ENCODE measurements at places on chromosomes 2 and 18.

DNA sequence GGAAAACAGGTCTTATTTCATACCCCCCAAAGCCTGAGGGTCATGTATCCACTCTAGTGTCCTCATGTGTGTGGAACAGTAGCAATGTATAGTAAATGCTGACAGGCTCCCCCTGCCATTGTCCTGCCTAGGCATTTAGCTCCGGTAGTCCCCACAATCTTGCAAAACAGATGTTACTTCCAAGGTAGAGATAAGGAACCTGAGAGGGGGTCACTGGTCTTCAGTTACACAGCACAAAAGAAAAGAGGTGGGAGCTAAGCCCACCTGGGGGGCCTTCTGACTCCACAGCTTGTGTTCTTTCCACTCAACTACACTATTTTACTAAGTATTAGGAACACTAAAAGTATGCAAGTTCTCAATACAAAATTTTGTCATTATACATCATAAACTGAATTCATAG lies 17.4 kb upstream of the FECH start:
- DNase-seq, result no peak

GRCh38 chr2:118670838-118671237 lies 176.6 kb downstream of the EN1 start:
- no peak for DNase-seq

DNA sequence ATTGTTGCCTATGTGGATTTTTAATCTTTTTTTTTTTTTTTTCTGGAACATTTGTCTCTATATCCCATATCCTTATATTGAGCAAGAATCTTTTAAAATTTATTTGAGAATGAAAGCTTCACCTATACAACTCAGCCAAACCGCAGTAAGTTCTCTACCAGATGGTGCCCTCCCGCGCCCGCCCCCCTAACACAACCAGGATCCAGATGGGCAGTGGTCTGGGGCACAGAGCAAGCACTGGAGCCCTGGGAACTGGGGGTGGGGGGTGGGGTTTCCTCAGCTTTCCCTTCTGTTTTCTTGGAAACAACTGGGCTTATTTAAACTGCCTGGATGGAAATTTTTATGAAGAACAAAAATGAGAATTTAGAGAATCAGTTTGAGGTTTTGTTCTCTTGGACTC lies 74.6 kb downstream of the ACAA2 start:
- no peak for DNase-seq

DNA sequence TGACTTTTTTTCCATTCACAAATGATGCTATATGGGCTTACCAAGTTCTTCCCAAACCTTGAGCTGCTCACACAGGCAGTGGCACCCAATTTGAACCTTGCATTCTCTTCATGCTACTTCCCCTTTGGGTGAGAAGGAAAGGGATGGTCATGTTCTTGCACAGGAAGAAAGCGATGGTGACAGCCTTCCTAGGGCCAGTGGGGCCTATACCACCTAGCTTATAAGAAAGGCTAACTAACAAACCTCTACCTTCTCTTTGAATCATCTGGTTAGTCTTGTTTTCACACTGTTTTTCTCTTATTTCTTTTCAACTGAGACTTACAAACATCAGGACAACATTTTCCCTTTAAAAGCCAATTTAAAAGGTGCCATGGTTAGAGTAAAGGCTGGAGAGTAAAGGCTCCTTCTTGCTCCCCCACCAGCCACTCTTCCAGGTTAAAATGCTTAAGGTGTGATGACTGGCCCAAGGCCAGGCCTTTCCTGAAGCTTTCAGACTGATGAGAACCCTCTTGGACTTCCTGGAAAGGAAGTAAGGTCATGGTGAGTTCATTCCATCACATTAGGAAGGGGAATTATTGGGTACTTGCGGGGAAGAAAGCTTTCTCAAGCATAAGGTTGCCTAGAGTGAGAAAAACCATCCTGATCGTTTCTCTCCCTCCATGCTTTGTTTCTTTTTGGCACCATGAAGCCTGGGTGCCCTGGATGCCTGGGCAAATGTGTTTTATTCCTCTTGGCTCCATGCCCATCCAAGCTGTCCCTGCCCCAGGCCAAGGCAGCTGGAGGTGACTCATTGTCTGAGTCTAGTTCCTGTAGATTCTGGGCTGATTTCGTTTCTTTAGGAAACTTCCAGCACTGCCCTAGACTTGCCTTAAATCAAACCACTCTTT lies 41.4 kb upstream of the ITGB6 start:
- DNase-seq, result no peak

- no peak for DNase-seq
These were observed 488.7 kb upstream of the TCF4 start for GRCh38 chr18:56076723-56077122.

GRCh38 chr2:97742381-97742847 lies 29.0 kb downstream of the ZAP70 start:
- DNase-seq, result no peak

GRCh38 chr2:241768850-241769249 lies 7.8 kb upstream of the GAL3ST2 start:
- DNase-seq, result no peak

- DNase-seq, result no peak
These were observed 52.9 kb upstream of the NCOA1 start for GRCh38 chr2:24438106-24438505.

DNA sequence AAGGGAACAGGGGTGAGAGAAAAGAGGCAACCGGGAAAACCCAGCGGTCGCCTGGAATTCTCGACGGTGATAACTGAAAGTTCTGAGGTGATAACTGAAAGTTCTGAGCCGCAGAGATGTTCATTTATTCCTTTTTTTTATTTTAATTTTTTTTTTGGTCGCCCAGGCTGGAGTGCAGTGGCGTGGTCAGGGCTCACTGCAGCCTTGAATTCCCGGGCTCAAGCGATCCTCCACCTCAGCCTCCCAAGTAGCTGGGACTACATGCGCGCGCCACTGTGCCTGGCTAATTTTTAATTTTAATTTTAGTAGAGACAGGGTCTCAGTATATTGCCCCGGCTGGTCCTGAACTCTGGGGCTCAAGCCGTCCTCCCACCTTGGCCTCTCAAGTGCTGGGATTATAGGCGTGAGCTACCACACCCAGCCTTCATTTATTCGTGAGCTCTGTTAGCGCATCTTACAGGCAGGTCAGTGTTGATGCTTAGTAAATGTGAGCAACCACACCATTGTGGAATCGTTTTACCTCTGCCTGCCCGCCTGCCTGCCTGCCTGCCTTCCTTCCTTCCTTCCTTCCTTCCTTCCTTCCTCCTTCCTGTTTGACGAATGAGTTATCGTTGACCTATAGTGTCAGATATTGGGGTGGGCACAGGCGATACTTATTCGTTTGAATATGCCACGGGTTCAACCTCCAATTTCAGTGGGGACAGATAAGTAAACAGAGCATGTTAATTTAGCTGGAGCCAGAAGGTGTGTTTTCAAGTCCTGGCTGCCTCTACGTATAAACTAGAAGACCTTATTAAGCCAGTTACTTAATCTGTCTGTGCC lies 557 bp upstream of the E2F6 start:
- no peak for DNase-seq

Data from stimulated activated CD4-positive, alpha-beta T cell treated with anti-CD3 and anti-CD28 coated beads, Interleukin-1b, Interleukin-23, amount 100 ng/mL, for 1 hour (primary cell).